ENCODE measurements at places on chromosomes 6 and 20.

- DNase-seq: no peak
Measured at GRCh38 chr20:16100111-16100510, 473.1 kb downstream of the KIF16B start.

DNA sequence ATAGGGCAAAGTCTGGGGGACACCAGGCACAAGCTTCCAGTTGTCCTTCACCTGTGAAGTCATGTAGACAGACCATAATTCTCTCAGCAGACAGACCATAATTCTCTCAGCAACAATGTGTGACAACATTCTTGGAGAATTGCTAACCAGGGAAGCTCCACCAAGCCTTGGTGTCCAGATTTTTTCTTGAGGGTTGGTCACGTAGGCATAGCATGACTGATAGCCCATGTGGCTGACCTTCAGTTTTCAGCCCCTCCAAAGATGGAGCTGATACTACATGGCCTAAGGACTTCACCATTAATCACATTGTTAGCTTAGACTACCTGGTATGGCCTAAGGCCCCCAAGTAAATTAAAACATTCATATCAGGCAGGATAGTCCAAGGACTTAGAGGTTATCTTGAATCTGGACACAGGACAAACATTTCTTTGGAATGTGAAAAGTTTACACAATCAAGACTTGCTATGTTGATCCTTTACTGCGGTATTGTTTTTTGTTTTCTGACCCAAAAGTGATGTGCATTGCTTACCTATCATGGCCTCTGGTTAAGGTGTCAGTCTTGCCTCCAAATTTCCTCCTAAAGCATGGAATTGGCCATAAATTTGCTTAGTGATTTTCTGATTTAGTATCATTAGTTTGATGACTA is 76.9 kb downstream of the CEP57L1 start:
- no peak for DNase-seq

DNA sequence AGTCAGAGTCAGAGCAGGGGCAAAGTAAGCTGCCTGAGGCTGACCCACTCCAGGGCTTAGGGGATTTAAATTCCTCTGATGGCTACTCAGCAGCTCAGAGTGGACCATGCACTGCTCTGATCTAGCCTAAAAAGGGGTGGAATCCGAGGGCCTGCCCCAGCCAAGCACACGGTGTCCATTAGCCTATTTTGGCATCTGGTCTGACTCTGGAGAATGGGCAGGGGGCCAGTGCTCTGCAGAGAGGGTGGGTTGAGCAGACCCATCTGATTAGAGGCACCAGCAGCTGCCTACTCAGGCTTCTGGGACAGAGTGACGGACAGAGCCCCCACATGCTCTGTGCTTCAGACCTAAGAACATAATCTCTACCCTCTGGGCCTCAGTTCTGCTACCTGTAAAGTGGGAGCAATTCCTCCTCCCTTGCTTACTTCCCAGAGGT is 25.9 kb upstream of the TGM2 start:
- no peak for DNase-seq

GRCh38 chr6:152976749-152977148 is 6.1 kb downstream of the FBXO5 start:
- no peak for DNase-seq

GRCh38 chr20:34420146-34420545 is 57.1 kb downstream of the ITCH start:
- no peak for DNase-seq

DNA sequence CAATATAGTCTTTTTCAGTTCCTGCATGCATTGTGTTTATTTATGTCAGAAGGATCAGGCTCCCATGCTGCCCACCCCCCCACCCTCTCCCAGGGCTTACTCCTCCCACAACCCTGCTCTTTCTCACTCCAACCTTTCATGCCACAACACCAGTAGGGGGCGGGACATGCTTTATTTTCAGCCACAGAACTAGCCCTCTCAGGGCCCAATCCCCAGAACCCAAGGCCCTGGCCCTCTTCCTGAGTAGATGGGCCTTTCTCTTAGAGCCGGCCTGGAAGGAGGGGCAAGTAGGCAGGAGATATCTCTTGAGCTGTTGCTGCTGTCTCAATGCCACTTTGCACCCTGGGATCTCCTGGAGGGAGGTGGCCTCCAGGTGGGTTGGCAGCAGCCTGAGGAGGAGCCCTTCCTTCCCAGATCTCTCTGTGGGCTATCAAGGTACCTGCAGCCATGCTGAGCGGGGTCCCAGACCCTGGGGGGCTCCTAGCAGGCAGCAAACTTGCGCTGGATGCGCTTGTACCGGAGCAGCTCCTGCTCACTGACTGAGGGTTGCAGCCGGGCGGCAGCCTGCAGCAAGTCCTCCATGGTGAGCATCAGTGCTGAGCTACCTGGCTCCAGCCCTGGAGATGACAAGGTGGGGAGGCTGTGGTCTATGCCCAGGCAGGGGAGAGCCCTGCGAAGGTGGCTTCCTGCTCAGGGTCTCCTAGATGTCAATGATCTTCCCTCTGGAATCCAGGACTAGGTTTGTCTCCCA is 3.5 kb downstream of the GNMT start:
- no peak for DNase-seq

GRCh38 chr20:34574426-34574825 is 15.9 kb downstream of the MAP1LC3A start:
- DNase-seq: no peak

- no peak for DNase-seq
Measured at GRCh38 chr20:45918779-45919537, 7.0 kb upstream of the PLTP start.

DNA sequence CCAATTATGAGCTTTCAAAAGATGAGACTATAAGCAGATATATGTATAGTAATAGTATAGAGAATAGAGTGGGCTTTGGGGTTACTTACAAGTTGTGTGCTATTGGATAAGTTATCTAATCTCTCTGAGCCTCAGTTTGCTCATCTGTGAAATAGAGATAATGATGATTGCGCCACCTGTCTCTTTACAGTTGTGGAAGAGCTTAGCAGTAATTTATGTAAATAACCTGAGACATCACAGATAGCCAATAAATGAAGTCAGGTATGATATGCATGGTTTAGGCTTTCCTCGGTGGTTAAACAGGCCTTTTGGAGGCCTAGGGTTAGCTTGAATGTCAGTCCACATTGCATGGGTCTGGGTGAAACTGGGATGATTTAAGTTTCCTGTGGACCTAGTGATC is 29.8 kb upstream of the SCUBE3 start:
- DNase-seq: no peak

DNA sequence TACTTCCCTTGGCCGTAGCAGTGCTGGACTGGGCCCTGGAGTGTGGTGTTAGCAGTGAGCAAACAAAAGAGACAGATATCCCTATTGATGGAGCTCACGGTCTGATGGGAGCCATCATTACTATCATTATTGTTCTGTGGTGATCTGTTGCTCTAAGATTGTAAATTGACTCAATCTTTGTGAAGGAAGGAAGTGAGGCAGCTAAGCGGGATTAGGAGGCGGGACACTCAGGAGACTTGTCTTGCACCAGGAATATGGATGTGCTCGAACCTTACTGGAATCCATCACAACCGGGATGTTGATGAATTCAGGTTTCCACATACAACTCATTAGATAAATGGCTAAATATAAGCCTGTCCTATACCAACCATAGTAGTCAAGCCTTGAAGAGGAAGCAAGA is 25.5 kb upstream of the FAM50B start:
- no peak for DNase-seq

- no peak for DNase-seq
Measured at GRCh38 chr6:4883298-4883697, 107.1 kb downstream of the CDYL start.

DNA sequence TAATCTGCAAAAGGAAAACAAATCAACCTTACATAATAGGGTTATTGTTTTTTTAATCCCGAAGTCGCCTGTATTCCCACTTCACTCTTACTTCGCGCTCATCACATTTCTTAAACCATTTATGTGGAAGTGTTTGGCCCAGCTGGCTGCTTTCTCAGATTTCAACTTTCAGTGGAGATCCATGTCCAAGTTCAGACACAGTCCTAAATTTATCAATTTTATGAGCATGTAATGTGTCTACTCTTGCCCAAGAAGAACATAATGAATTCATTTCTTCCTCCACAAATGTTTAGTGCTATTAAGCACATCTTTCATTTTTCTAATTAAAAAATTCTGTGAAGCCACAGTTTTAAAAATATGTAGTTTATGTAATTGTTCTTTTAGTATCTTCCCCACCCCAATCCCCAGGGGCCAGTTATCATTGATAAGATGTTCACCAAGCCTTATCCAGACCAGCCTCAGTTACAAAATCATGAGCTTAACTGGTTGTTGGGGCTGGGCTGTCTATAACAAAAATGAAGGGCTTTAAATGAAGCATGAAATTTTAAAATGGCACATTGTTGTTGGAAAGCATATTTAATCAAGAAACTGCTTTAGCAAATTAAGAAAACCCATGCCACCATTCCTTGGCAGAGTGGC is 151.7 kb downstream of the UST start:
- DNase-seq: no peak

DNA sequence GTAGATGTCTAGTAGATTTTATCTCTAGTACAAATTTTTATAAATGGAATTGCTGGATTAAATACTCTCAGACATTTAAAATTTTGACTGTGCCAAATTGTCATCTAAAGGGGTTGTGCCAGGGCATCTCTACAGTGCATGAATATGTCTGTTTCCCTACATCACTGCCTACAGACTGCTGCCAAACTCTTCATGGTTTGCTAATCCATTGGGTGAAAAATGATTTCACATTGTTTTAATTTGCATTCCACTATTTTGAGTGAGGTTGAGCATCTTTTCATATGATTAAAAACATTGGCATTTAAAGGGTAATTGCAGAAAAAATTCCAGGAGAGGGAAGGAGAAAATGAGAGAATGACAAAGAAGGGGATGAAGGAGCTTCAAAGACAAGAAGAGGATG is 267.7 kb upstream of the RNF24 start:
- DNase-seq: no peak

DNA sequence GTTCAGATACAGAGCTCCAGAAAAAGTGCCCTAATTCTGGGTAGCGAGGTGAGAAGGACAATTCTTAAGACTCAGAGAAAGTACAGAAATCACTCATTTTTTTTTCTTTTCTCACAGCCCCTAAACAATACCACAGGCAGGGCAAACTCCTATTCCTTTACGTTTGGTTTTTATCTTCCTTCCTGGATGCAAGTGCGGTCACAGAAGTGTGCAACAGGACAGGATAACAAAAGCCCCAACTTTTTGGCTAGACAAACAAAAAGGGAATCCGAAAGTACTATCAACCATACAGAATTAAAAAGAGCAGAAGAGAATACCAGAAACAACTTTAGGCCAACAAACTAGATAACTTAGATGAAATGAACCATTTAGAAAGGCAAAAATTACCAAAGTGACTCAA is 18.4 kb upstream of the BEND6 start:
- DNase-seq: no peak

DNA sequence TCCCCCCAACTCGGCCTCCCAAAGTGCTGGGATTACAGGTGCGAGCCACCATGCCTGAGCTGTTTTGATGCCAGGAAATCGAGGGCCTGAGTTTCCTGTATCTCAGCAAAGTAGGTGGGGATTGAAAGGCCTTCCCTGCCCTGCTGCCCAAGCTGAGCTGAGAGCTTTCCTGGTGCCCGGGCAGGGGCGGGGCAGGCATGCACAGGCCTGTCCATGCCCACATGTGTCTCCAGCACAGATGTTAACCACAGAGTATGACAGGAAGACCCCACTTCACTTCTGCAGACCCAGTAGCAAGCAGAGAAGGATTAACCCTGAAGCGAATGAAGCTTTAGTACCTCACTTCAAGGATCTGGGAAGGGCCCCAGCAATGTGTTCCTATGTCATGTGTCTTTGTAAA is 66.0 kb downstream of the GPR6 start:
- DNase-seq: no peak

DNA sequence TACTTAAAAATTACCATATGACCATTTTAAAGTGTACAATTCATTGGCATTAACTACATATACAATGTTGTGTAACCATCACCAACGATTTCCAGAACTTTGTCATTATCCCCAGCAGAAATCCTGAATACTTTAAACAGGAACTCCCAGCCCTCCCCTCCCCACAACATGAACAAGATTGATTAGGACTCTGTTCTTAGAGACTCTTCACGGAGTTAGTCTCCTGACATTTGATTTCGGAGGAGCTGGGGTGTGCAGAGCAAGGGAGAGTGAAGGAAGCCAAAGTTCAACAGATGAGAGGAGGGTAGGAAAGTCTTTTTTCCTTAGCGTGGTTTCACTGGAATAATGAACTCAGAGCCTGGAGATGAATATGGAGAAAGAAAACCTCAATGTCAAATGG is 17.2 kb upstream of the QKI start:
- DNase-seq: no peak

DNA sequence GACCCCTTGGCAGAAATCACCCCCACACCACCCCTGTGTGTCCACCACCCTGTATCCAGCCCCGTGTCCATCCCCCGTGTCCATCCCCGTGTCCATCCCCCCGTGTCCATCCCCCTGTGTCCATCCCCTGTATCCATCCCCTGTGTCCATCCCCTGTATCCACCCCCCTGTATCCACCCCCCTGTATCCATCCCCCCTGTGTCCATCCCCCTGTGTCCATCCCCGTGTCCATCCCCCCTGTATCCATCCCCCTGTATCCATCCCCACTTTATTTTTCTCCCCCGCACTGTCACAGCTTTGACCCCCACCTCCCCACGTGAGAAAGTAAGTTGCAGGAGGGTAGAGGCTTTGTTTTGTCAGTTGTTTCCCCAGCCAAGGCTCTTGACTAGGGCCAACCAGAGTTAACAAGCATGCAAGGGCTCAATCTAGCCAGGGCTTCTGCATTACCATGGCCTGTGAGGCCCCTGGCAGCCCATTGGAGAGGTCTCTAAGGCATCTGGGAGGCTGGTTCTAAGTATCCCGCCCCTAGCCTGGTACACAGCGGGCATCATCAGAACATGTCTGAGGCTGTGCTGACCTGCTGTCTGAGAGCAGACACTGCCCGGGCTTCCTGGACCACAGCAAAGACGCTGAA is 18.1 kb upstream of the SIRPA start:
- no peak for DNase-seq

- no peak for DNase-seq
Measured at GRCh38 chr6:41306187-41306854, 19.8 kb upstream of the TREM1 start.

GRCh38 chr20:1185790-1186334 is 1.1 kb upstream of the TMEM74B start:
- DNase-seq: no peak

DNA sequence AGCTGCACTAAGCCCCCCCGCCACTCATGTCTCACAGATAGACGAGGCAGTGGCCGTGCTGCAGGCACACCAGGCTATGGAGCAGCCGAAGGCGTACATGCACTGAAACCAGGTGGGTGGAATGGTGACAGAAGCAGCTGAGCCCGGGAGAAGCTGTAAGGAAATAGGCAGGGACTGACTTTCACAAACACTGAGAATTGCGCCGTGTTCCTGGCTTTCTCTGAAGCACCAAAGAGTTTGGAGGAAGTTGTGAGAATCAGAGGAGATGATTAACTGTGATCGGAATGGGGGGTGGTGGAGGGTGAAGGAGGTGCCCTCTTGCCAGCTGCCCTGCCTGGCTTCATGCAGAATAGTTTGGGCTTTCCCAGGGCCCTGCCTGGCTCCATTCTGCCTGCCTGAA is 21.6 kb downstream of the TOMM34 start:
- no peak for DNase-seq

GRCh38 chr6:111211411-111212030 is 124.2 kb downstream of the SLC16A10 start:
- no peak for DNase-seq

All from stimulated activated CD8-positive, alpha-beta memory T cell treated with anti-CD3 and anti-CD28 coated beads, Interleukin-2, amount 100 ng/mL, for 1 hour (primary cell).